ENCODE measurements at places on chromosomes 2 and 18.

DNA sequence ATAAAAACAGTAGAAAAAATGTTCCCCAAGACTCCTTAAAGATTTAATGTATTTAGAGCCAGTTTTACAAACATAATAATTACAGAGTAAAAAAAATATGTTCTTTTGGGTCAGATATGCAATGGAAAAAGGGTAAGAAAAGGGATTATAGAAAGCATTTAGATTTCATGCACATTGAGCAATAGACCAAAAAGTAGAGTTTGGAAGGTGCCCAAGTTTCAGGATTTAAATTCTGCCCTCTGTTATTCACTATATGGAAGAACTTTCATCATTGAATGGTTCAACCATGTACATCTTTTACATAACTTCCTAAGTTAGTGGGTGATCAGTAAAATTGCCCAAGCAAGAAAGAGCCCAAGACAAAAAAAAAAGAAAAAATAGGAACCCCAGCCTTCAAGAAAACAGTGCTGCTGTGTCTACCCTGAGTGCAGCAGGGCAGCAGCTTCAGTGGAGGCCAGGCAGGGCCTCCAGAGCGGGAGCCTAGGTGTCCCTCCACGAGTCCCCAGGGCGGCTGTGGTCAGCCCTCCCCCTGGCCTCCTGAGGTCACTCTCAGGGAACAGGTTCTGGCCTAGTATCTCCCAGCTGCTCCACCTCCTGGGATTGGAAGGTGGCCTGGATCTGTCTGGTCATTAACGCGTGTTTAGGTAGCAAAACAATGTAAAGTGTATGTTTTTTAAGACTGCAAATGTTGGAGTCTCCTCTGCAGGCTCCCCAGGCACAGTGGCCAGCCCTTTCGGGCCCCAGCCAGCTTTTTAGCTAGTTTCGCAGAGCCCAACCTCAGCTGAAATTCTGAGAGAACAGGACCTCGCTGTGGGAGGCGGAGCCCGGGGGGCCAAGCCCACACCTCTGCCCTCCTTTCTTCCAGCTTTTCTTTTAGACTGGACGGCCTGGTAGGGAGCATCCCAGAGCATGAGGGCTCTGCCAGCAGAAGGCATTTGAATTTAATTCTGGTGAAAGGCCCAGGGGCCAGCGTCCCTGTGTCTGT, 77.3 kb downstream of the TEX51 start:
- H3K27ac ChIP-seq = no peak overlapping the region
- no peak overlapping the region for H3K4me3 ChIP-seq
- H3K4me1 ChIP-seq = peaks cover 3% of the 10 kb centered on the region
- H3K36me3 ChIP-seq = no peaks in the 10 kb centered on the region

- no peak for DNase-seq
- H3K27me3 ChIP-seq = no peaks in the 10 kb centered on the region
- H3K4me3 ChIP-seq = no peak overlapping the region
- H3K36me3 ChIP-seq = no peaks in the 10 kb centered on the region
- peaks cover 4% of the 10 kb centered on the region for H3K4me1 ChIP-seq
Observed at GRCh38 chr2:12502759-12503158, 214.0 kb upstream of the TRIB2 start.

DNA sequence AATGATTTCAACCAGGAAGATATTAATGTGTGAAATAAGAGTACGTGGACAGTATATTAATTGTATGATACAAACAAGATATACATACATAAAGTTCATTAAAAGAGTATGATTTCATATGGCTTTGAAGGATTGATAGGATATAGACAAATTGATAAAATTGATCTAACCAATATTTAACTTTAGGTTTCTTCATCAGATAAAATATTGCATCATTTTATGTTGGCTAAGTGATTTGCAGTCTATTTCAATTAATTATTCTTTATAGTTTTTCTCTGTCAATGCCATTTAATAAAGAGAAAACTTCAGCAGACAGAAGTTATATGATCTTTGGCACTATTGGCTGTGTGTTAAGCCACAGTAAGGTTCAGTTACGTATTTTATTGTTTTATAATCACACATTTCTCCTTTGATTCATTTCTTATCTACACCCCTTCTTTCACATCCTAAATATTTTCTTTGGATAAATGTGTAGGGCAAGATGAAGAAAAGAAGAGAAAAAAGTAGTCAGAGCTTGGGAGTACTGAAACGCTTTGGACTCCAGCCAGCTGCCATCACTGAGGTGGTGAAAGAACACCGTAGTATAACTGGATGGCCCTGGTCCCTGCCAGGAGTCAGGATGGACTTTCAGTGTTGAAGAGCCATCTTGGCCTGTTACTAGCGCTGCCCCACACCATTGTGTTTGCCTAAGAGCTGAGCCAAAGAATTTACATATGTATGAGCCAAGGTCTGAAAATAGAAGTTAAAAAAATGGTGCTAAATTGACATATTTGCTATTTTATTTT, 9.8 kb upstream of the CPS1 start:
- H3K27me3 ChIP-seq = no peaks in the 10 kb centered on the region
- no peak for DNase-seq
- no peaks in the 10 kb centered on the region for H3K4me1 ChIP-seq
- H3K27ac ChIP-seq = no peak overlapping the region
- H3K36me3 ChIP-seq = no peaks in the 10 kb centered on the region

GRCh38 chr2:16506366-16506765, 159.3 kb downstream of the CYRIA start:
- H3K4me1 ChIP-seq = no peaks in the 10 kb centered on the region
- H3K27ac ChIP-seq = no peak overlapping the region
- H3K27me3 ChIP-seq = peaks cover 21% of the 10 kb centered on the region
- H3K36me3 ChIP-seq = no peaks in the 10 kb centered on the region
- no peak for DNase-seq

DNA sequence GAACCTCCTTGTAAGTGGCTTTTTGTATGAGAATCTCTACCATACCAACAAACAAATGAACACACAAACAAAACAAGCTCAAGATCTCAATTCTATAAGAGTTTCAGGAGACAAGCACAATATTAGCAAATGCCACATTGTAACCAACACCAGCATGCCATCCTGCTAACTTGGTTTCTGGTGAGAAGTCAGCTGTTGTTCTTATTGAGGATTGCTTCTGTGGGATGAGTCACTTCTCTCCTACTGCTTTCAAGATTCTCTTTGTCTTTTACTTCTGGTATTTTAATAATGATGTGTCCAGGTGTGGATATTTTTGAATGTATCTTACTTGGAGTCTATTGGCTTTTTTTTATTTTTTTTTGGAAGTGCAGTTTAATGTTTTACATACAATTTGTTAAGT, 131.7 kb downstream of the BCL2L11 start:
- H3K4me3 ChIP-seq = no peak overlapping the region
- DNase-seq = no peak
- no peak overlapping the region for H3K27ac ChIP-seq
- no peaks in the 10 kb centered on the region for H3K27me3 ChIP-seq
- no peaks in the 10 kb centered on the region for H3K4me1 ChIP-seq

DNA sequence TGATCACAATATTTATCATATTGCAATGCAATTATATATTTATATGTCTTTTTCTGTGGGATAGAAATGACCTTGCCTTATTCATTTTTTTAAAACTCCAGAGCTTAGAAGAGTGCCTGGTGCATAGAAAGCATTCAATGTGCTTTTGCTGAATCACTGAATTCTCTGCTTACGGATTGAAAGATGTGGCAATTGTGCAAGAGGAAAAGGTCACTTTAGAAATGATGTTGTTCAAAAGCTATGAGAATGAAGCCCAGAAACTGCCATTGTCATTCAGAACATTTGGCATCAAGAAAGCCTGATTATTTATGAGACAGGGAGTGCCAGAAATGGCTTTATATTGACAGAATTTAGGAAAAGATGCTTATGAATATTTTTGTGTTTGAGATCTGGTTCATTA, 678.6 kb upstream of the CDH2 start:
- no peak for DNase-seq
- no peak overlapping the region for H3K27ac ChIP-seq
- no peaks in the 10 kb centered on the region for H3K36me3 ChIP-seq
- H3K27me3 ChIP-seq = no peaks in the 10 kb centered on the region

DNA sequence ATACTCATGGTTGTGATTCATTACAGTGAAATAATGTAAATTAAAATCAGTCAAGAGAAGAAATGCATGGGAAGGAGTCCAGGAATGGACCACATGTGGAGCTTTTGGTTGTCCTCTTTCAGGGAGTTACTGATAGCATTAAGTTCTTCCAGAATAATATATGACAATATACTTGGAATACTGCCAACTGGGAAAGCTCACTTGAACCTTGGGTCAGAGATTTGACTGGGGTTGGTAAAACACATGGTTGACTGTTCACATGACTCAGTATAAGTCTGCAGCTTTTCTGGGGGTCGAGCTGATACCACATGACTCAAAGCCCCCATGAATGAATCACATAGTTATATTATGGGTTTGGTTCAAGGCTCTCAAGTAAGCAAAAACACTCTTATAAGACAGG, 1109.0 kb upstream of the CHAC2 start:
- H3K27me3 ChIP-seq = no peaks in the 10 kb centered on the region
- H3K4me1 ChIP-seq = no peaks in the 10 kb centered on the region
- H3K27ac ChIP-seq = no peak overlapping the region
- no peaks in the 10 kb centered on the region for H3K36me3 ChIP-seq
- H3K4me3 ChIP-seq = no peak overlapping the region

DNA sequence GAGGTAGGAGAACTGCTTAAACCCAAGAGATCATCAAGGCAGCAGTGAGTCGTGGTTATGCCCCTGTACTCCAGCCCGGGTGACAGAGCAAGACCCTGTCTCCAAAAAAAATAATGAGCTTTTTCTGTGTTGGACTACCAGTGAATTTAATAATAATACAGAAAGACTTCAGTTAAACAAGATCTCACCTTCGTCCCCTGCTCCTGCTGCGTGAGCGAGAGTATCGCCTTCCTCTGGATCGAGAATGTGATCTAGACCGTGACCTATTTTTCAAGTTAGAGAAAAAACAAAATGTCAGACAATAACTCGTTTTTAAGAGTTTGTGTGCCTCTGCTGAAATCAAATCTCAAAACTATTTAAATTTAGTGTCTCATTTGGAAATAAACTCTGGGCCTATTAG, 2.8 kb downstream of the SRSF7 start:
- H3K36me3 ChIP-seq = no peaks in the 10 kb centered on the region
- no peak overlapping the region for H3K4me3 ChIP-seq
- H3K27me3 ChIP-seq = no peaks in the 10 kb centered on the region
- no peak overlapping the region for H3K27ac ChIP-seq

DNA sequence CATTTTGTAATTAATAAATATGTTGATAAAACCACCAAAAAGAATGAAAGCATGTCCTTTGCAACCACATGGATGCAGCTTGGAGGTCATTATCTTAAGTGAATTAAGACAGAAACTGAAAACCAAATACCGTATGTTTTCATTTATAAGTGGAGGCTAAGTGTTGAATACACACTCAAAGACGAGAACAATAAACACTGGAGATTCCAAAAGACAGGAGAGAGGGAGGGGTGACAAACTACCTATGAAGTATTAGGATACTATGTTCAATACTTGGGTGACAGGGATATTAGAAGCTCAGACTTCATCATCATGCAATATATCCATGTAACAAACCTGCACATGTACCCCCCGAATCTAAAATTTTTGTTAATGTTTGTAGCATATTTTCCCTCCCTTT, 7.0 kb downstream of the ERLEC1 start:
- H3K4me3 ChIP-seq = no peak overlapping the region
- H3K36me3 ChIP-seq = peaks cover 43% of the 10 kb centered on the region
- H3K27ac ChIP-seq = no peak overlapping the region
- H3K4me1 ChIP-seq = no peaks in the 10 kb centered on the region
- no peak for DNase-seq
- no peaks in the 10 kb centered on the region for H3K27me3 ChIP-seq

GRCh38 chr2:138744713-138745112, 35.5 kb downstream of the NXPH2 start:
- H3K36me3 ChIP-seq = no peaks in the 10 kb centered on the region
- H3K27ac ChIP-seq = no peak overlapping the region
- no peaks in the 10 kb centered on the region for H3K27me3 ChIP-seq

- no peak for DNase-seq
Observed at GRCh38 chr18:49591271-49591670, 29.4 kb downstream of the LIPG start.

GRCh38 chr2:174931724-174932123, 73.5 kb downstream of the CHN1 start:
- H3K4me1 ChIP-seq = no peaks in the 10 kb centered on the region
- no peak for DNase-seq
- no peaks in the 10 kb centered on the region for H3K36me3 ChIP-seq
- no peaks in the 10 kb centered on the region for H3K27me3 ChIP-seq
- no peak overlapping the region for H3K27ac ChIP-seq

DNA sequence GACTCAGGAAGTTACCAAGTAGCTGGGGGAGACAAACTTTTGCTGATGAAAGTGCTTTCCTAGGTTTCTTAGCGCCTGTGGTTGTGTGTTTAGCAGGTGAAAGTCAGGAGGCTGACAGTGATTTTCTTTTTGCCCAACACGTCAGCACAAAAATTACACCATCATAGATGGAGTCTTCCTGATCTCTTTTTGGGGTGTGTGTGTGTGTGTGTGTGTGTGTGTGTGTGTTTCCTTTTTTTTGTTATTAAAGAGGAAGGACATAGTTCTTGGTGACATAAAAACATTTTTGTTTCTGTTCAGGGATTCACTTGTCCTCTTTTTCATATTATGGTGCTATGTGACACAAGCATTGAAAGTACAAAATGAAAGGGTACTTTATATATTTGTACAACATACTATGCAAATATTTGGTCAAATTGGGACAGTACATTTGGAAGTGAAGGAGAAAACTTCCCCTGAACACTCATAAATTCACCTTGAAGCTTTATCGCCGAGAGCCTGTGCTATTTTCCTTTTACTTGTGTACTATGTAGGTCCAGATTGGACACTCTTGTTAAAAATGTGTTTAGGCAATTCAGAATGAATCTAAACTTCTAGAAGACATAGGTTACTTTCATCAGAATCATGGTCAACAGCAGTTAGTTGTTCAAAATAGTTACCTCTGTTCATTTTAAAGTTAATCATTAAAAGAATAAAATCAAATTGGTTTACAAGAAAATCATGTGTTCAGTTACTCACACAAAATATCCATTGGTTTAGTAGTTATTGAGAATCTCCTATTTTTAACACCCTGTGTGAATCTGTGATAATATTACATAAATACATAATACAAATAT, 491.9 kb downstream of the IRS1 start:
- H3K4me1 ChIP-seq = peaks cover 8% of the 10 kb centered on the region
- H3K27me3 ChIP-seq = no peaks in the 10 kb centered on the region
- H3K36me3 ChIP-seq = no peaks in the 10 kb centered on the region
- H3K27ac ChIP-seq = no peak overlapping the region

Measured in gastrocnemius medialis (tissue), 4 donors.